ENCODE measurements at places on chromosomes 6 and 20.

DNA sequence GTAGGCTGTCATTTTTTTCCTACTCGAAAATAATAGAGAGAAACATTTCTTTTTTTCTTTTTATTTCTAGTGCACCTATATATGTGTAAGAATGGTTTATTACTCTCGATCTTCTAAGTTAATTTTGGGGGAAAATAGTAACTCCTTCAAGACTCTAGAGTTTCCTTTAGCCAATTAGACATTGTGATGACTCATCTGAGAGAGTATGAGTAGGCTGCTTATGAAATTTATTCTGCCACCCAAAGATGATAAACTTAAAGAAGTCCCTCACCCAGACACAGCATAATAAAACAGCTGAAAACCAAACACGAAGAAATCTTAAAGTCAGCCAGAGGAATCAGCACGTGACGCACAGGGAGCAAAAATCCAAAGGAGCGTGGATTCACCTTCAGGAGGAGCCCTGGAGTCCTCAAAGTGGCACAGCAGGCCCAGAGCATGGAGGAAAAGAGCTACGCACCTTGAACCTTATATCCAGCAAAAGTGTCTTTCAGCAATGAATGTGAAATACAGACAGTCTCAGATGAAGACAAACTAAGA, 81.9 kb downstream of the ERMARD start:
- no peak for DNase-seq

GRCh38 chr6:81831274-81831673, 78.8 kb upstream of the TENT5A start:
- DNase-seq = no peak

DNA sequence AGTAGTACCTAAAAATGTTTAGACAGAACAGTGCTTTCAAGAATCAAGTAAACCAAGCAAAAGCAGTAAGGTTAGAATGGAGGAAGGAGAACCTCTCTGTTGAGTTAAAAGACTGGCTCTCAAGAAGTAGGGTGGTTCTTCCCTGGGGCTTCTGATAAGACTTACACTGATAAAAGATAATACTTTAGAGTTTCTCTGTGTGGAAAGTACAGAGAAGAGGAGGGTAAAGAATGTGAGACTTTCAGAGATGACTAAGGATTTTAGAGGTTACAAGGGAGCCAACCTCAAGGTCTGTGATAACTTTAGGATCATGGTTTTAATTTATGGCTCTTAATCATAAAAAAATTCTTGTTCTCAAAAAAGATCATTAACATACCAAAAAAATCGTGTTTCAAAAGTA, 30.9 kb upstream of the ALDH8A1 start:
- DNase-seq = no peak

DNA sequence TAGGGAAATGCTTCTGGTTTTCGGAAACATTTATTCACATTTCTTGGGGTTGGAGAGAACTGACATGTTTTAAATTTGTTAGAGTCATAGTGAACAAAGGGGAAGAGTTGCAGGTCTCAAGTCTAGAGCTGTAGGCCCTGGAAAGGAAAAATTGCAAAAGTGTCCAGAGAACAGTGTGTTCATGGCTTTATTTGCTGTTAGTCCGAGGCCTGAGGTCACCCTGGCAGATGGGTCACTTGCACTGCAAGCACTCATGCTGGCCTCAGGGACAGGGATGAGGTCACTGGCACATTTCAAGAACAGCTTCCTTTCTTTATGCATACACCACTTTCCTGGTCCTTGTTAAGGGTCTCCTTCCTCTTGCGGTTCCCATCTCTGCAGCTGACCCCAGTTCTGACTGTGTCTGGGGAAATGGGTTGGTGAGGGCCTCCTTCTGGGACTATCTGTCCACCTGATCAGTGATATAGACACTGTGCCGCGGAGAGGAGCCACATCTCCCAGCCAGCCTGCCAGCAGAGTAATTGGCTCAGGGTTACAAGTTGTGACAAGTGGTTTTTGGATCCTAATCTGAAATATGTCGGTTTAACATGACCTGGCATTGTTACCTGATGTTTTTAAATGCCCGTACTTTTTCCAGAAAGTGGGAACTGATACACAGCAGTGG, 194.0 kb downstream of the EYA4 start:
- no peak for DNase-seq

GRCh38 chr6:15682965-15683822, 20.4 kb upstream of the DTNBP1 start:
- no peak for DNase-seq

DNA sequence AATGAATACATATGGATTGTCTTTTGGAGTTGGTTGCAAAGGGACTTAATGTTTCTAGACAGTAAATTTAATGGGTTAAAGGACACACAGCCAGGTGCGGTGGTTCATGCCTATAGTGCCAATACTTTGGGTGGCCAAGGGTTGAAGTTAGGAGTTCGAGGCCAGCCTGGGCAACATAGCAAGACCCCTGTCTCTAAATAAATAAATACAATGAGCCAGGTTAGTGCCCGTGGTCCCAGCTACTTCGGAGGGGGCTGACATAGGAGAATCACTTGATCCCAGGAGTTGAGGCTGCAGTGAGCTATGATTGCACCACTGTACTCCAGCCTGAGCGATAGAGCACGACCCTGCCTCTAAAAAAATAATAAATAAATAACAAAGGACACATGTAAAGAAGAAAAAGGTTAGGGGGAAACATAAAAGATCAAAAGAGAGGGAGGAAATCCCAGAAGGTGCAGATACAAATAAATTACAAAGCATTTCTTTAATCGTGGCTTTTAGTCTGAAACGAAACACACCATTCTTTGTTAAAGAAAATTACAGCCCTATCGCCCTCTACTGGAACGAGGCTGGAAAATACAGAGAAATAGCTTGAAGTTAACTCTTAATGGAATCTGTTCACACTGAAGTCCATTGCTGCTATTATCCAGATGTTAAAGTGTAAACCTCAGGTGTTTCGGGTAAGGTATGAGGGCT, 42.6 kb upstream of the SCML4 start:
- no peak for DNase-seq

DNA sequence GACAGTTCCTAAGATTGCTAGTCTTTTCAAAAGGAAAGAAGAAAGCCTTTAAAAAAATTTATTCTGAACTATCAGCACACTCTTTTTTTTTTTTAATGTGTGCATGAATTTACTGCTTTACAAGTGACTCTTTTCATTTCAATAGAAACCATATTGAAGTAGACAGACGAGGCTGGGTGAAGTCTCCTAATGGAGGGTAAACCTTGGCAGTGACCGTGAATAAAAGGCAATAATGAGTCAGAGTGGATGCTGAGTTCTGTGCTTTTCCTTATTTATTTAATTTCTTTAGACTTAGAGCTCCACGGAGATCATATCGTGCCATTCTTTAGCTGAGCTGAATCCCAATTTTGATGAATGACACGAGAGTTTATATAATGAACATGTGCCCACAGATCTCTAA, 196.9 kb downstream of the PRL start:
- no peak for DNase-seq

DNA sequence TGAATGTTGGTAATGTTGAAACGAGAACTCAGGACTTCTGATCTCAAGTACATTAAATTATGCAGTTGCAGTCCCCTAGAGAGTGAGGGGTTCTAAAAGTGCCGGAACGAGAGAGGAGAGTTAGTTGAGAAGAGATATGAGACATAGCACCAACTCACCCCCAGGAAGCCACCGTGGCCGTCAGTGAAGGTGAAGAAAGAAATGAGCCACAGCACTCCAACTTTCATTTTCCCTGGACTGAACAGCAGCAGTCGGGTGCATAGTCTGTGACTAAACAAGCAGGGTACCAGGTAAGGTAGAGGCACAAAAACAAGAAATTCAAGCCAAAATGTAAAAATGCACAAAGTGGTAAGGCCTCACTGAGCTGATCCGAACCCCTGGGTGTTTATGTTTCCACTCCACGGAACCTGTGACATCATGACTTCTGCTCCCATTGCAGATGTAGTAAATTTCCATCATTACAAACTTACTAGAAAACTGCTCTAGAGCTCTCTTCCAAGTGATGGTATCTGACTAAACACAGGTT, 13.2 kb downstream of the ADGRF1 start:
- no peak for DNase-seq

DNA sequence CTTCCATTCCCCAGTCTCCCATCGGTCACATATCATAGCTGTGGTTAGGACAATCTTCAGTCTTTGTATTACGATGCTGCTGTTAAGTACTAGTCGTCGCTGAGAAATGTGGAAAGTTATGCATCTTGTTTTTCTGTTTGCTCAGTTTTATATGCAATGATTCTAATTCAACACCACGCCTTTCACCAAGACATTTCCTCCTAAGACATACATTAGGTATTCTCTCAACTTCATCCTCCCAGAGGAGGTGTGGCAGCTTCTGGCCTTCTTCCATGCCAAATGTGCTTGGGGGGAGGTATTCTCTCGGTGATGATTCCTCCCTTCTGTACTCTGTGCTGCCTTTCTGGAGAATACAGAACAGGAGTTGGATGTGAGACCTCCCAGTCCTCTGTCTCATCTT, 66.1 kb downstream of the B4GALT5 start:
- DNase-seq = peak; percentile 14

- no peak for DNase-seq
These were observed 7.1 kb upstream of the SLC22A7 start for GRCh38 chr6:43290905-43291355.

GRCh38 chr6:45850378-45851033, 165.2 kb downstream of the CLIC5 start:
- no peak for DNase-seq

DNA sequence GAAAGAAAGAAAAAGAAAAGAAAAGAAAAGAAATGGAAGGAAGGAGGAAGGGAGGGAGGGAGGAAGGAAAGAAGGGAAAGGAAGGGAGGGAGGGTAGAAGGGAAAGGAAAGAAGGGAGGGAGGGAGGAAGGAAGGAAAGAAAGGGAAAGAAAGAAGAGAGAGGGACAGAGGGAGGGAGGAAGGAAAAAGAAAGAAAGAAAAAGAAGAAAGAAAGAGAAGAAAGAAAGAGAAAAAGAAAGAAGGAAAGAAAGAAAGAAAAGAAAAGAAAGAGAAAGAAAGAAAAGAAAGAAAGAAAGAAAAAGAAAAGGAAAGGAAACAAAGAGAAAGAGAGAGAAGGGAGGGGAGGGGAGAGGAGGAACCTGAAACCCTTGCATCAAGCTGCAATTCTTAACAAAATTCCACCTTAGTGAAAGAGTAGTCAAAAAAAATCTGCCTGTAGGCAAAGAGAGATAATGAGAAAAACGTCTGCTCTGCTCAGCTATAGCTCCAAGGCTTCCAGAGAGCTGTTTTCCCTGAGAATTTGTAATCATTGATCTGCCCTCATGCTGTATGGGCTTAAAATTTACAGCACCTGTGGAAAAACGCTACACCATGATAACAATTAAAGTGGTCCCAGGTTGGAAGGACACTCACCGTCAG, 16.7 kb upstream of the MYCT1 start:
- DNase-seq = no peak

DNA sequence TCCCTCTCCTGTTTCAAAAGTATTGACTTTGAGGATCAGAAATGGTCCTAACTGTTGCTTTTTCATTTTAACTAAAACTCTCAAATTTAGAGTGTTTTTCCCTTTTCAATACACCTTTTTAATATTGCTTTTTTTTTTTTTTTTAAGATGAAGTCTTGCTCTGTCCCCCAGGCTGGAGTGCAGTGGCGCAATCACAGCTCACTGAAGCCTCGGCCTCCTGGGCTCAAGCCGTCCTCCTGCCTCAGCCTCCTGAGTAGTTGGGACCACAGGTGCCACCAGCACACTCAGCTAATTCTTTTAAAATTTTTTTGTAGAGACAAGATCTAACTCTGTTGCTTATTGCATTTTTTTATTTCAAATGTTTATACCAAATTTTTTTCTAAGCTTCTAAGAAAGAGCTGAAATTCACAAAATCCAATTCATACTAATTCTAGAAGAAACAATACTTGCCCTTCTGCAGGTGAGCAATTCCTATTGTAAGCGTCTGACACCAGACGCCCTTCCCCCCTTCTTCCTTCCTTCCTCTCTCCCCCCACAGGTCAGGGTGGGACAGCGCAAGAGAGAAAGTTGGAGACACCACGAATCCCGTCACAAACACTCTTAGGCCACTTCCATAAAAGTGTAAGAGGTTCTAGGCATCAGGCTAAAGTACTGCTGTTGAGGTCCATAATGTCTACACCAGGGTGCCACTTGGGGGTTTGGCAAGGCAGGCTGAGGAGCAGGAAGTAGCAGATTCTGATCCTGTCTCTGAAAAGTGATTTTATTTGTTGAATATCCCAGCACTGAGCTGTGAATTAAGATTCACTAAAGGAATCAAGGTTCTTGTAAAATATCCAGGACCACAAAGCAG, 12.8 kb downstream of the DLL1 start:
- no peak for DNase-seq

DNA sequence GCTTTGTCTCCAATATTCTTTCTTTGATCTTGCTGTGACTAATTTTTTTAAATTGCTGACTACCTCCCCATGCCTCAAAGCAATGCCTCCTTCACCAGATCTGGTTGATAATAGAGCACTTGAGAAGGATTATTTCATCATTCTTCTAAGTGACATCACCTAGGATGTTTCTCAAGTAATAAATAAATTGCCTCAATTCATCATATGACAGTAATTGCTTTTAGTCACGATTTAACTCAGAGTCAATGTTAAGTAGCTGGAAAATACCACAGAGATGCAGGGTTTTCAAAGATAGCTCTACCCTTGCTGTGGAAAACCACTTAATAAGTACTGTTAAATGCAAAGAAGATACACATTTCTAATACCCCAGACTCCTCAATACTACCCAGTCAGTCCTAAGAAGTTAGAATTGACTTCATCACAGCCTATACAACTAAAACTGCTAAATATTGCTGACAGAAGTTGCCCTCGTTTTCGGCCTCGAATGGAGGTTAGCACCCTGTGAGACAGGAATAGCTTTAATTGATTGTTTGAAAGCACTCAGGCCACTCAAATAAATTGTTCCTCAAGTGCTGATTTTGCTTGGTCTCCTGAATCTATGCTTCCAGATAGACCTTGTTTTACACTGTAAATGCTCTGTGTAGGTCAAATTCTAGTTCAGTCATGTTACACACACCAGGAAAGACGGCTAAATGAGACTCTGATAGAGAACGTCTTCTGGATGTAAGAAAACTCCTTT, 640.6 kb upstream of the CHD6 start:
- no peak for DNase-seq

- no peak for DNase-seq
These were observed 50.7 kb downstream of the SYNJ2 start for GRCh38 chr6:158032354-158032733.

DNA sequence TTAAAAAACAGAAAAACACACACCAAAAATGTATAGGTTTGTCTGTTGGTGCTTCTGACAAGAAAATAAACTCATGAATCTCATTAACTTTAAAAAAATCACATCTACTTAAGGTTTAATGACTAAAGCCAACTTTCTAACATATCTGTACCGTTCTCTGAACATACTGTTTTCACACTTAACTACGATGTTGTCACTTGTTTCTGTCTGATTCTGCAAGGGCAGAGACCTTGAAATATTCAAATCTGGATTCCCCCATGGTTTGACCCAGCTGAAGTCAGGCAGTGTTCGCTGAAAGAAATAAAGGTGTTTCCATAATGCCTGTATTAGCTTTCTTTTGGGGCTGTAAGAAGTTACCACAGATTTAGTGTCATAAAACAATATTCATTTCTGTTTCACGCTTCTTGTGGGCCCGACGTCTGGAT, 2.7 kb upstream of the ASXL1 start:
- DNase-seq = no peak

- no peak for DNase-seq
These were observed 43.6 kb downstream of the MDGA1 start for GRCh38 chr6:37653933-37654565.

- no peak for DNase-seq
These were observed 111.7 kb downstream of the NOL4L start for GRCh38 chr20:32473231-32474008.

All from BJ (cell line).